ENCODE measurements at places on chromosomes 7 and 10.

DNA sequence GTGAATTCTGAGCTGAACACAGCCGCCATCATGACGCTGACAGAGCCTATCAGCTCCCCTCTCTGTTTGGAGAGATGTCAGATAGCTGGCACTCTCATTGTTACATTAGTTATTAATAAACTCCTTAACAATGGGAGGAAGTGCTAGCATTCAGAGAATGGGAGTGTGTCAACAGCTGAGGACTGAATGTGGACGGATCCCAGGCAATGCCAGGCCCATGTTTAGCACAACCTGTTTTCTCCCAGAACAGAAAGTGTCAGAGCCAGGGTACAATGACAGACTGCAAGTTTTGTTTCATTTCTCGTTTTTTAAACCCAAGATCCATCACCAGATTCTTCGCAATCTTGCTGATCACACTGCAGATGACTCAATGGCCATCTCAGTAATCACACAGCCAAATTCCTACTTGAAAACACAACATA, 99.6 kb downstream of the PRPF18 start:
- no peaks in the 10 kb centered on the region for H3K36me3 ChIP-seq
- no peaks in the 10 kb centered on the region for H3K4me1 ChIP-seq
- H3K4me3 ChIP-seq = no peak overlapping the region
- H3K27me3 ChIP-seq = no peaks in the 10 kb centered on the region
- no peak for DNase-seq

- no peaks in the 10 kb centered on the region for H3K36me3 ChIP-seq
- H3K27ac ChIP-seq = no peak overlapping the region
- H3K4me3 ChIP-seq = no peak overlapping the region
These were observed 165.3 kb downstream of the WNT2 start for GRCh38 chr7:117157241-117158209.

GRCh38 chr7:32415936-32416335, 74.2 kb downstream of the LSM5 start:
- no peak overlapping the region for H3K4me3 ChIP-seq
- H3K27me3 ChIP-seq = no peaks in the 10 kb centered on the region
- H3K36me3 ChIP-seq = no peaks in the 10 kb centered on the region

- H3K27me3 ChIP-seq = no peaks in the 10 kb centered on the region
- H3K4me1 ChIP-seq = no peaks in the 10 kb centered on the region
- no peak for DNase-seq
- H3K36me3 ChIP-seq = no peaks in the 10 kb centered on the region
- H3K27ac ChIP-seq = no peak overlapping the region
- H3K4me3 ChIP-seq = no peak overlapping the region
These were observed 222.9 kb downstream of the DNAJB6 start for GRCh38 chr7:157559596-157560257.

Data from CD4-positive, CD25-positive, alpha-beta regulatory T cell (primary cell).